Right renal pelvis (tissue), 4 donors: ENCODE measurements at places on chromosomes 2 and 18.

DNA sequence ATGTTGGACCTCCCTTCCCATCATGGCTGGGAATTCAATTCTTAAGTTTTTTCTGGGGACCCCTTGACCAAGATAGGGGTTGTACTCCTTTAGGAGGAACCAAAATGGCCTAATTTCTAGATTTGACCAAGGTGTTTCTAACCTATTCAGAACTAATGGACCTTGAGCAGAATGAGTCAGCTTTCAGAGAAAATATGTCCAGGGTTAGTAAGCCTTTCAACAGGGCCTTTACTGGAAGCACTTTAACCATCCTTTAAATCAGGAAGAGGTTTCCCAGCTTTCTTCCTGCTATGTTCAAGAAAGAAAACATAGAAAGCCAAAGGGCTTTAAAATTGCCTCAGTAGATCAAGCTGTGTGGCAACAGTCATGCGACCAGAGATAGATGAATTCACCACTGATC is 1184.9 kb upstream of the ACVR2A start:
- no peak for DNase-seq

- DNase-seq: no peak
Measured at GRCh38 chr2:18708203-18708715, 118.9 kb upstream of the NT5C1B start.

DNA sequence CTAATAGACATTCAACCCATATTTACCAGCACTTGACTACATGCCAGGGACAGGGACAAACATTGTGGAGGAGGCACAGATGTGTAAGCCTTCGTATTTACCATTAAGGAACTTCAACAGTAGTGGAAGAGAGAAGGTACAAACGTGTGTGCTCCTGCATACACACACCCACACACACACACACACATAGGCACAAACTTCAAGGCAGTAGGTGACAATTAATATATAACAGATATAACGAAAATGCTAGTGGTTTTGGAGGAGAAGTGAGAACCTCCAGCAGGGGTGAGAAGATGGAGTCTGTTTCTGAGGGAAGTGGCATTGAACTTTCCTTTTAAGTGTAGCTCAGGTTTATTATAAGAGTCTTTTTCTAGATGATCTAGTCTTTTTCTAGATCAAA is 231.1 kb downstream of the SETBP1 start:
- no peak for DNase-seq

DNA sequence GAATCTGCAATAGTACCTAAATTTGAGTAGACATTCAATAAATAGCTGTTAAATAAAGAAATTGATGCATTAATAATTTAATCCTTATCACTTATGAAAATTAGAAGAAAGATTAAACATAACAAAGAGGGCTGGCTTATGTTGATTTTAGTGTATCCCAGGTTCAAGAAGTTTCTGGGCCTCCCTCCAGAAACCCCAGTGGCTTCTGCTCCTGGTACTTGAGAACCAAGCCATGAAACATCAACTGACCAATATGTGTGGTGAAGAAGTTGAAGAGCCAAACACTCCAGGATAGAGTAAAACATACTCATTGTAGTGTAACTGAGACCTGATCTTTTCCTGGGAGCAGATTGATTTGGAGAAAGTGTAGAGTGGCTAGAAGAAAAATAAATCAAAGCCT is 1465.7 kb upstream of the PIK3C3 start:
- no peak for DNase-seq

- no peak for DNase-seq
Measured at GRCh38 chr2:75565472-75566462, 5.0 kb upstream of the EVA1A start.
